ENCODE measurements at places on chromosomes 3 and 15. TPM values are rescaled to one million over a fixed set of nuclear protein-coding genes. Genes with fewer than 3 reads are reported as not detected.
A peak's percentile ranks its signal among the peaks of the same experiment; 100 is the strongest.

- no peak overlapping the region for H3K27ac ChIP-seq
- no peak overlapping the region for H3K4me3 ChIP-seq
- no peaks in the 10 kb centered on the region for H3K36me3 ChIP-seq
- no peak for DNase-seq
- no peaks in the 10 kb centered on the region for H3K27me3 ChIP-seq
Measured at GRCh38 chr3:39569095-39569494, 101.6 kb downstream of the MOBP start.

- H3K36me3 ChIP-seq, result no peaks in the 10 kb centered on the region
- H3K27me3 ChIP-seq, result no peaks in the 10 kb centered on the region
- DNase-seq, result no peak
- no peak overlapping the region for H3K27ac ChIP-seq
- no peaks in the 10 kb centered on the region for H3K4me1 ChIP-seq
Measured at GRCh38 chr3:88334187-88334868, 184.6 kb downstream of the C3orf38 start.

- no peak for DNase-seq
- H3K27ac ChIP-seq, result peak overlapping the region; percentile 39
- no peaks in the 10 kb centered on the region for H3K27me3 ChIP-seq
- peak overlapping the region; percentile 92 for H3K4me3 ChIP-seq
Measured at GRCh38 chr3:182979103-182979673, 1.1 kb downstream of the DCUN1D1 start.

DNA sequence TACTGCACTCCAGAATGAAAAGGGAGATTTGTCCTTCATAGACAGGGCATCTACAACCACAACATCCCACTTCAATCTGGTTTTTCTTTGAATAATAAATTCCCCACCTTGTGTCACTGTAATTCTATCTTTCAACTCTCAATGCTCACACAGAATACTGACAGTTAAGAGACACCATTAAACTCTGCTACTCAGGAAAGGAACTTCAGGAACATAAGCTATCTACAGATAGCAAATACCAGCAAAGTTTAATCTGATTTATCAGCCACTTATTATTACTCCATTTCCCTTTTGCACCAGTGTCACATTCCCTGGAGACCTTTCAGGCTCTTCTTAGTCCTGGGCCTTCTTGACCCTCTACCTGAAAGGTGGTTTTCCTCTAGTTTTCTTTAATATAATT is 152.0 kb upstream of the LPP start:
- DNase-seq, result no peak
- H3K27ac ChIP-seq, result no peak overlapping the region
- H3K36me3 ChIP-seq, result no peaks in the 10 kb centered on the region
- H3K4me1 ChIP-seq, result no peaks in the 10 kb centered on the region
- no peak overlapping the region for H3K4me3 ChIP-seq
- H3K27me3 ChIP-seq, result no peaks in the 10 kb centered on the region

GRCh38 chr3:185651971-185652370 is 65.9 kb downstream of the SENP2 start:
- no peak for DNase-seq
- H3K4me1 ChIP-seq, result peaks cover 19% of the 10 kb centered on the region
- peaks cover 63% of the 10 kb centered on the region for H3K36me3 ChIP-seq
- no peaks in the 10 kb centered on the region for H3K27me3 ChIP-seq
- no peak overlapping the region for H3K27ac ChIP-seq
- H3K4me3 ChIP-seq, result no peak overlapping the region

CTXN2 gene
- total RNA-seq, result not detected

UROC1 gene
- total RNA-seq, result not detected

Data from osteoblast (primary cell).